Dermis blood vessel endothelial cell (primary cell): ENCODE measurements at places on chromosomes 13 and 19. TPM values are rescaled to one million over a fixed set of nuclear protein-coding genes. Genes with fewer than 3 reads are reported as not detected.
A peak's percentile ranks its signal among the peaks of the same experiment; 100 is the strongest.

DNA sequence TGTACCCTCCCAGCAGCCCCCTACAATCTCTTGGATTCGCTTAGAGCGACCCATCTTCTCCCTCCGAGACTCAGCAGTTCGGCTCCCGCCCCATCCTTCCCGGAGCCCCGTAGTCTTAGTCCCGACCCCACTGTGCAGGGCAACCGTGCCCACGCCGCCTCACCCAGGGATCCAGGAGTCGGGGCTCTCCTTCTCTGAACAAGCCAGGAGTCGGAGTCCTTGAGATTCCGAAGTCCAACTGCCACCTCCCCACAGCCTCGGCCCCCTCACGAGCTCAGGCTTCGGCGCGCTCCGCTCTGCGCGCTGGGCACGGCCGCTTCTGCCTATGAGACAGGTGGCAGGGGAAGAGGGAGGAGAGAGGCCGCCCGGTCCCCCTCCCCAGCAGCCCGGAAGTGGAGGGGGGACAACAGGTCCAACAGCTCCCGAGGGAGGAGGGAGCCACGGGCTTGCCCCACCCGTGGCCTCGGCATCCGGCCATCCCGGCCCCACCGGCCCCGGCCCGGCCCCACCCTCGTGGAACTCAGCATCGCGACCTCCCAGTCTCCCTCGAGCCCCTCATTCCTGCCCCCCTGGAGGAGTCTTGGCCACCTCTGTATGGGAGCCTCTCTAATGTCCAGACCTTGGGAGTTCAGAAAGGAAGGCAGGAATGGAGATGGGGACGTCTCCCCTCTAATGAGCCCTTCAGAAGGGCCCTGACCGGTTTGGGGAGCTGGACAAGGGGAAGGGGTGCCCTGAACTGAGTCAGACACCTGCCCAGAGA is at the start of gene PHLDB3:
Gene PHLDB3 (minus strand): TSS at position 321 of the 760 bp plus-strand sequence. CDS start 628 bp downstream, outside the sequence.
- peak; percentile 39 for DNase-seq

Gene ODAD3
- total RNA-seq, result 0.05 TPM in 1 of 2 replicates, not detected in the other

DNA sequence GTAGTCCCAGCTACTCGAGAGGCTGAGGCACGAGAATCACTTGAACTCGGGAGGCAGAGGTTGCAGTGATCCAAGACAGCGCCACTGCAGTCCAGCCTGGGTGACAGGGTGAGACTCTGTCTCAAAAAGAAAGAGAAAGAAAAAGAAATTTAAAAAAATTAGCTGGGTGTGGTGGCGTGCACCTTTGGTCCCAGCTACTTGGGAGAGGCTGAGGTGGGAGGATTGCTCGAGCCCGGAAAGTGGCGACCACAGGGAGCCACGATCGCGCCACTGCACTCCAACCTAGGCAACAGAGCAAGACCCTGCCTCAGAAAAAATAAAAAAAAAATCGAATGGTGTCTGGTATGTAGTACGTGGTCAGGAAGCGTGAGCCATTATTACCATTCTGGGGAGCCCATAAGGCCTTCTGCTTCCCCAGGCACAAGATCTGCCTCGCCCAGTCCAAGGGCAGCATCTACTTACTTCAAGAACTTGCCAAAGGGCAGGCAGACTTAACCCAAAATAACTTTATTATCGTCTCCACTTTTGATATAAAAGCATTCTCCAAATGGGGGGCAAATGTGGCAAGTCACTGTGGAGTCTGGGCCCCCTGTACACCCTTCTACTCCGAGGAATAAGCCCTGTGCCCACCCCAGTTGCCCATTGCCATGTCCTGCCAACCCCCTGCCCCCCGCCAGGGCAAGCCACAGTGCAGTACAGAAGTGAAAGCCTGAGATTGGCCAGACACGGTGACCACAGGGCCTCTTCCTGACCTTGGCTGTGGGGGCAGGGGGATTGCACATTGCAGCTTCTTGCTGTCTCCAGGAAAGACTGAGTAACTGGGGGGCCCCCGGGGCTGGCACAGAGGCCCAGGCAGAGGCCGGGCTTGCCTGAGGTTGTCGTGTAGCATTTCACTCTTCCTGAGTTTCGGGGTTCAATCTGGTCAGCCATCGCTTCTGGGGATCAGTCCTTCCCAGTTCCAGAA is 12.6 kb downstream of the CCL25 start:
- no peak for DNase-seq

Gene CNMD
- not detected in 2 replicates for total RNA-seq

GRCh38 chr13:106989876-106990275 is 421.9 kb upstream of the ARGLU1 start:
- no peak for DNase-seq

Gene SLC25A41
- total RNA-seq, result 0.05 TPM in 1 of 2 replicates, not detected in the other

Gene FBN3
- 0.05 TPM in 1 of 2 replicates, not detected in the other for total RNA-seq

GRCh38 chr13:112741185-112741755 is 51.4 kb downstream of the ATP11A start:
- no peak for DNase-seq

Gene CADM4
- 8.7 and 11.9 TPM in 2 replicates for total RNA-seq

DNA sequence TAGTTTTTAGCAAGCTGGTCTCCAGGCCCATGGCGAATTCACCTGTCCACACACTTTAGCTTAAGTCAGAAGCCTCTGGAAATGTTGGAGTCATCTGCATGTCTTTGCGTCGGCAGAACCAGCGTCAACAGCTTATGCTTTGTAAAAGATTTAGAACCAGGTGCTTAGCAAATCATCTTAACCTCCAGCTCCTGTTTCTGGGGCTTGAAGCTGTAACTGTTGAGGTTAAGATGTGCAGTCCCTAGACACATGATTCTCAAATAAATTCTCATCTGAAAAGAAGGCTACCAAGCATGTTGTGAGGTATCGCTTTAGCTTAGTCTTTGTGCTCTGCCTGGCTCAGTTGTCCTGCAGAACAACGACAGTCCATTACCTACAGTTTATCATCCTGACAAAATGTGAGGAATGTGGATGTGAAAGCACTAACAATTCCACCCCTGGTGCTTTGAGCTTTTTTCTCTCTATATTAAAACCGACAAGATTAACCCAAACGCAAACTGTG is 4.4 kb downstream of the EFNB2 start:
- peak; percentile 37 for DNase-seq

Gene TMEM238
- total RNA-seq, result 0.34 and 1.0 TPM in 2 replicates

Gene IGFL1
- total RNA-seq, result not detected in 2 replicates

Gene ZNF667
- total RNA-seq, result 2.7 and 3.1 TPM in 2 replicates

DNA sequence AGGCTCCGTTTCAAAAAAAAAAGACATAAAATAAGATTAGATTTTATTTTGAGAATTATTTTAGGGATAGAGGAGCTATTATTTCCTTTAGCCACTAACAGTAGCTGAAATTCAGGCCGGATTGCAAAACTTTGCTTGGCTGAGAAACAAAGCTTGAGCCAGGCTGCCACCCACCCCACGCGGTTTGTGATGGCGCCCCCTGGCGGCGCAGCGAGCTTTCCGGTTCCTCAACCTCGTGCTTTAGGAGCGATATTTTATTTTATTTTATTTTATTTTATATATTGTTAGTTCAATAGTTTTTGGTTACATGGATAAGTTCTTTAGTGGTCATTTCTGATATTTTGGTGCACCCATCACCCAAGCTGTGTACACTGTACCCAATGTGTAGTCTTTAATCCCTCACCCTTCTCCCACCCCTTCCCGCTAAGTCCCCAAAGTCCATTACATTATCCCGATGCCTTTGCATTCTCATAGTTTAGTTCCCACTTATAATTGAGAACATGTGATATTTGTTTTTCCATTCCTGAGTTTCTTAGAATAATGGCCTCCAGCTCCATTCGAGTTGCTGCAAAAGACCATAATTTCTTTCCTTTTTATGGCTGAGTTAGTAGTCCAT is 19.8 kb upstream of the CEACAM4 start:
- DNase-seq, result peak; percentile 24

Gene SPACA4
- not detected in 2 replicates for total RNA-seq

- no peak for DNase-seq
These were observed 1.6 kb upstream of the APOC1 start for GRCh38 chr19:44912854-44913253.

GRCh38 chr19:17235300-17235970 is 9.4 kb downstream of the OCEL1 start:
- peak; percentile 84 for DNase-seq

DNA sequence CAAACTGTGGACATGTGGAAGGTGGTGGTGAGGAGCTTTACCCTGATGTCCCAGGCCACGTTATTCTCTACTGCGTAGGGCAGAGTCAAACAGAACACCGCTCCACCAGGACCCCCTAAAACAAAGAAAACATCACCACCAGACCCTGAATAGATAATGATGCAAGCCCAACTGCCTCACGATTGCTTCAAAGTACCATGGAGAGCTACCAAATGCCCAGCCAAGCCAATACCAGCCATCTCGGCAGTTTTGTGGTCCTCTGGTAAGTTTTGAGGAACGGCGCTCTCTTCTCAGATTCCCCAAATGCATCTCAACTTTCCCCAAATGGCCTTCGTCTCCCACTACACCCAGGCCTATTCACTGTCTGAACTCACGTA is 5.6 kb downstream of the RANBP3 start:
- no peak for DNase-seq

Gene COL5A3
- 0.23 and 0.68 TPM in 2 replicates for total RNA-seq

DNA sequence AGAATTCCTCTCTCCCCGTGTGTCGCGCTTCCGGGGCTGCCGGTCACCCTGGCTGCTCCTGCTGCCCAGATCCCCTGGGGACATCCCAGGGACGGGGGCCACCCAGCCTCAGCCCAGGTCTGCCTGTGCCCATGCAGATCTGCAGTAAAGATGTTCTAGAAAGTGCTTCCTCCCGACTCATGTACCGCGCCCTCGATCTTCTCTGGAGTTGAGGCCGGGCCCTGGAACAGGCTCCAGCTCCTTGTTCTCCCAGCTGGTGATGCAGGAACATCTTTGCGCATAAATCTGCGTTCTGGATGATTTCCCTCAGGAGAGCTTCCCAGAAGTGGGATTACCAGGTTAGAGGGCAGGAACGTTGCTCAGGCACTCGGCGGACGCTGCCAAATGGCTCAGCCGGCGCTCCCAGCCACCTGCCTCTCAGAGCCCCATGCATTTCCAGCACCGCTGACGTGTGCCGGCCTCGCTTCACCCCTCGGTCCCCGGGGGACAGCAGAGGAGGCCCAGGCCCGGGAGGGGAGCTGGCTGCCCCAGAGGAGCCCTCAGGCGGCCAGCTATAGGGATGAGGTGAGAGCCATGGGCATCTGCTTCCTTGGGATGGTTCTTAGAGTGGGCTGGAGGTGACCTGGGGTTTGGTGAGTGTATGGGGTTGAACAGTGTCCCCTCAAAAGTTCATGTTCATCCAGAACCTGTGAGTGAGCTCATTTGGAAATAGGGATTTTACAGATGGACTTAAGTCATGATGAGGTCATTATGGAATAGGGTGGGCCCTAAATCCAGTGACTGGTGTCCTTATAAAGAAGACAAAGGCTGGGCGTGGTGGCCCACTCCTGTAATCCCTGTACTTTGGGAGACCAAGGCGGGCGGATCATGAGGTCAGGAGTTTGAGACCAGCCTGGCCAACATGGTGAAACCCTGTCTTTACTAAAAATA is 42.6 kb downstream of the CRTC1 start:
- no peak for DNase-seq

- DNase-seq, result peak; percentile 42
These were observed 800 bp downstream of the ETFB start for GRCh38 chr19:51365211-51365964.

GRCh38 chr19:51399231-51399630 is 8.8 kb upstream of the C19orf84 start:
- DNase-seq, result no peak

- DNase-seq, result peak; percentile 48
These were observed 8.5 kb upstream of the DOCK9 start for GRCh38 chr13:98986226-98986846.

Gene NPAS1
- total RNA-seq, result 0.05 and 0.17 TPM in 2 replicates

Gene AP1M2
- total RNA-seq, result 0.17 TPM in 1 of 2 replicates, not detected in the other

- peak; percentile 43 for DNase-seq
These were observed 6.9 kb downstream of the SUGP2 start for GRCh38 chr19:19026299-19026971.

Gene GPR12
- total RNA-seq, result not detected in 2 replicates

Gene TNNT1
- total RNA-seq, result 0.60 and 1.7 TPM in 2 replicates

Gene SHISA2
- total RNA-seq, result 1.1 and 1.7 TPM in 2 replicates

Gene SBSN
- 0.09 TPM in 1 of 2 replicates, not detected in the other for total RNA-seq

Gene MTUS2
- not detected in 2 replicates for total RNA-seq

DNA sequence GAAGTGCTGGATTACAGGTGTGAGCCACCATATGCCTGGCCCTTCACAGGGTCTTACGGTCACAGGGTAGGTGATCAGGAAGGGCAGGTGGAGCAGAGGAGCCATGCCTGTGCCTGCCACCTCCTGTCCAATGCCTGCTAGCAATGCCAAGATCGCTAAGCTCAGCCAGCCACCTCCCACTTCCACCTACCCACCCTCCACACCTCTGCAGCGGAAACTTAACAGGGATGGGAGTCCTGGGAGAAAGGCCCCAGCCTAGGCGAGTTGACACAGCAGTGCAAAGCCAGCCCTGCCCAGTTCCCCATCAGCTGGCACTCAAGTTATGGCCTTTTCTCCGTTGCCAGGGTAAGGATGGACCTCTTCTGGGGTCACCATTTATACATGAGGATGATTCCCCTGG is 15.9 kb upstream of the FCHO1 start:
- no peak for DNase-seq

Gene PCDH20
- 0.05 and 0.17 TPM in 2 replicates for total RNA-seq

Gene OR10H1
- not detected in 2 replicates for total RNA-seq

Gene KLC3
- 0.17 and 0.60 TPM in 2 replicates for total RNA-seq

GRCh38 chr13:73870970-73871935 is 263.0 kb downstream of the KLF12 start:
- peak; percentile 43 for DNase-seq

DNA sequence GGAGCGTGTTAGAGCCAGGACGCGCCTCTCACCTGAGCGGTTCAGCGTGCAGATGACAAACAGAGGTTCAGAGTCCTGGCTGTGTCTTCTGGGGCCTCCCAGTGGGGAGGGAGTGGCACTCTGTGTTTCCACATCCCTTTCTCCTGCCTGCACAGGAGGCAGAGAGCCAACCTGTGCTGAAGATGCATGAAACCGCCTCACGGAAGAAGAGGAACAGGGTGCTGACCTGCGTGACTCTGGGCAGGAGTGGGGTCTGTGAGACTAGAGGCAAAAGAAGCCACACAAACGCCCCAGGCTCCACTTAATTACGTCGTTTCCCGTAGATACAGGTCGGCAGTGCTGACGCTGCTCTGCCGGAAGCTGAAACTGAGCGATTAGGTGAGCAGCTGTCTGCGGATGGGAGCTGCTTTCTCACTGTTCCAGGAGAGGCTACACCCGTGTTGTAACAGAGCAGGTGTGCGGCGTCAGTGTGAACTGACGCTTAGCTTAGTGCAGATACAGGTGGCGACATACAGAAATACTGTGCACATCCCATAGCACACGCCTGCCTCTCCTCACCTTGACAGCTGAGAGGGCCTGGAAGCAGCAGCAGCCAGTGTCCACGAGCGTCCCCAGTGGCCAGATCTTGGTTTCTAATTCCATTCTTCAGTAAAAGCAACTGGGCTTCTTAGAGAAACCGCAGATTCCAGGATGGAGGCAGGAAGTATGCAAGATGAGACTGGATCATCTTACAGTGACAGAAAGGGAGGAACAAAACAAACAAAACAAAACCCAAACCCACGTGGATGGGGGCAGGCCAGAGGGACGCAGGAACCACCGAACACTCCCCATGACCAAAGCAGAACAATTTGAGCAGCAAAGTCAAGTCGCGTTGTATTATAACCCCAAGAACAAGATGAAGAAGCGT is 37.7 kb upstream of the MCF2L start:
- DNase-seq, result peak; percentile 62

DNA sequence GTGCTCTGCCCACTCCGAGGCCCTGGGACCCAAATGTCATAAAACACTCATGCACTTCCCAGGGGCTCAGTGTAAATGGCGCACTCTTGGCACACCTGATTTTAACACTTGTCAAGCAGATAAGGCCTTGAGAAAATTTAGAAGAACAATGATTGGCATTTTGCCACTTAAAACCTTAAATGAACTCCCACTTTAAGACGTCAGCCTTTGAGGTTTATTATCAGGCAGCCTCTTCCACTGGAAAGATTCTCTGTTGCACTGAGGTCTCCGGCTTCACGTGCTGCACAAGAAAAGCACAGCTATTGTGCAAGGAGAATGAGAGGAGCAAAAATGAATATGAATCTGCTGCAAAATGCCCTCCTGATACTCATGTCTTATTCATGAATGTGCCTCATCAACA is 38.5 kb upstream of the ATP11A start:
- peak; percentile 72 for DNase-seq

Gene TDRD12
- total RNA-seq, result 0.14 and 0.17 TPM in 2 replicates
